Activated T-helper 1 cell treated with Interleukin-2 at 50 U/mL for 16 hours (primary cell): ENCODE measurements at places on chromosomes 1 and 21.

- no peak for DNase-seq
These were observed 72.0 kb downstream of the MAN1C1 start for GRCh38 chr1:25688390-25689119.

DNA sequence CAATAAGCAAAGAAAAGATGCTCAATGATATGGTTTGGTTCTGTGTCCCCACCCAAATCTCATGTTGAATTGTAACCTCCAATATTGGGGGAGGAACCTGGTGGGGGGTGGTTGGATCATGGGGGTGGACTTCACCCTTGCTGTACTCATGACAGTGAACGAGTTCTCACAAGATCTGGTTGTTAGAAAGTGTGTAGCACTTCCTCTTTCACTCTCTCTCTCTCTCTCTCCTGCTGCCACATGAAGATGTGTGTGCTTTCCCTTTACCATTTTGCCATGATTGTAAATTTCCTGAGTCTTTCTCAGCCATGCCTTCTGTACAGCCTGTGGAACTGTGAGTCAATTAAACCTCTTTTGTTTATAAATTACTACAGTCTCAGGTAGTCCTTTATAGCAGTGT is 248.4 kb downstream of the HHIPL2 start:
- DNase-seq, result no peak

GRCh38 chr1:219155135-219155534 is 18.5 kb upstream of the LYPLAL1 start:
- DNase-seq, result no peak

DNA sequence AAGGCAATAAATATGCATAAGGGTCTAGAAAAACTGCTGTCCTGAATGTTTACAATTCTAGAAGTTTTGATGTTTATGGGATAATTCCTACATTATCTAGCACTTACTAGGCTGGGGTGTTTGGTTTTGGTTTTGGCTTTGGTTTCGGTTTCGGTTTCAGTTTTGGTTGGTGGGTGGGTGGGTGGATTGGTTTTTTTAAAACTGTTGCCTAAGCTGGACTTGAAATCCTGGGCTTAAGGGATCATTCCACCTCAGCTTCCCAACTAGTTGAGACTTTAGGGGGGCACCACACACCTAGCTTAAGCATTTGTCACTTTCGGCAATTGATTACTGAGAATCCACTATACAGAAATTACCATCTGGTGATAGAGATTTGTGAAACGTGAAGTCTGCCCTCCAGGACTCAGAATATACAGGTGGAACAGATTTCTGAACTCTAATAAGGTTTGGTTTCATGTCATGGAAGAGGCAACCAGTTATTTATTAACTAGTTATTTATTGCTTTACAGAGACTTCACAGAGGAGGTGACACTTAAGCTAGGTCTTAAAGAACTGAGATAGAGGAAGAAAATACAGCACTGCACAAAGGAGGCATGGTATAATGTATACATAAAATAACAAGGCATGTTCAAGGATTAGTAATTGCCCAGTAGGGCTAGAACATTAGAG is 69.6 kb downstream of the PIK3R3 start:
- no peak for DNase-seq

GRCh38 chr1:98030976-98031375 is 110.1 kb upstream of the DPYD start:
- no peak for DNase-seq

DNA sequence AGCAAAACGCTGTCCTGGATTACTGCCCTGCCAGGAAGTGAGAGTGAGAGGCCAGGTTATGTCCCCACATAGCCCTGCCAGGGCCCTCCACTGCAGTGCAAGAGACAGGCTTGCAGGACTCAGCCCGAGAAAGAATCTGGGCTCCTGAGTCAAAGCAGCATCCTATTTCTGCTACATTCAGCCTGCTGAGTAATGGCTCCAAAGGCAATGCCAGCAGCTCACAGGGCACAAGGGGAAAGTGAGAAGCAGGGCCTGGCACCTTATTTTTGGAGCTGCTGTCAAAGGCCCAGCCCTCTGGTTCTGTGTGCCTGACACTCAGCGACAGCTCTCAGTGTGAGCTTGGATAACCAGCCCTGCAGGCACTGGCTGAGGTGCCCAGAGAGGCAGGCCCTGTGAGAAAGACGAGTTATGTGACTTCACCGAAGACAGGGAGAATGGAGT is 83.9 kb downstream of the DTL start:
- no peak for DNase-seq

GRCh38 chr1:150761801-150762200 is 3.8 kb downstream of the CTSS start:
- DNase-seq, result no peak

GRCh38 chr1:201739492-201740085 is 89.4 kb upstream of the IPO9 start:
- peak; percentile 22 for DNase-seq

- DNase-seq, result no peak
These were observed 88.5 kb downstream of the BEND5 start for GRCh38 chr1:48688102-48688760.
